AG10803 (cell line): ENCODE measurements at places on chromosomes 1 and 21.

DNA sequence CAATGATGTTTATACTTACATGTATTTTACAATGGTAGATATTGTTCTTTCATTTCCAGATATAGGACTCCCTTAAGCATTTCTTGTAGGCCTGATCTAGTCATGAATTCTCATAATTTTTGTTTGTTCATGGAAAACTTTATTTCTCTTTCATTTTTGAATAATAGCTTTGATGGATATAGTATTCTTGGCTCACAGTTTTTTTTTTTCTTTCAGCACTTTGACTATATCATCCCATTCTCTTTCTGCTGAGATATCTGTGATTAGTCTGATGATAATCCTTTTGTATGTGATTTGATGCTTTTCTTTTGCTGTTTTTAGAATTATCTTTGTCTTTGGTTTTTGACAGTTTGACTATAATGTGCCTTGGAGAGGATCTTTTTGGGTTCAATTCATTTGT, 24.1 kb upstream of the CHODL start:
- no peak for DNase-seq

GRCh38 chr1:75338616-75339483, 204.7 kb downstream of the LHX8 start:
- no peak for DNase-seq

GRCh38 chr1:62590255-62590969, 6.9 kb upstream of the ANGPTL3 start:
- no peak for DNase-seq

GRCh38 chr1:27634985-27635367, at the start of gene FGR:
Gene FGR (minus strand): TSS chr1:27635185. CDS start chr1:27623916, 11,269 bp downstream.
- DNase-seq, result no peak

- no peak for DNase-seq
Observed at GRCh38 chr1:113138778-113139177, 65.8 kb downstream of the LRIG2 start.

- DNase-seq, result no peak
Observed at GRCh38 chr1:48668339-48668738, 108.4 kb downstream of the BEND5 start.

DNA sequence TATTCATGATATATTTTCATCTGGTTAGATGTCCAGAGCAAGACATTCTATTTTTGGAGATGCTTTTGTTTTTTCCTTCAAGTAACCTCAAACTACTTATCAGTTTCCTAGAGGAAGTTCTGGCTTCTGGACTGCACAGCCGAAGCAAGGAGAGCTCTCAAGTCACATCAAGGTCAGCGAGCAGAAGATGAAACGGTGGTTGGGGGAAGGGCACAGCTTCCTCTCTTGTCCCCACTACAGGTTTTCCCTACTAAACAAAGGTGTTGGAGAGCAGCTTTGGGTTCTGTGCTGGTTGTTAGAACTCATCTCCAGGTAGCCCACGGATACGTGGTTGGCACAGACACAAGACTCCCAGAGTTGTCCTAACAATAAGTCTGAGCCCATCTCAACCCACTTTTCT, 5.1 kb upstream of the PLEKHO1 start:
- no peak for DNase-seq

DNA sequence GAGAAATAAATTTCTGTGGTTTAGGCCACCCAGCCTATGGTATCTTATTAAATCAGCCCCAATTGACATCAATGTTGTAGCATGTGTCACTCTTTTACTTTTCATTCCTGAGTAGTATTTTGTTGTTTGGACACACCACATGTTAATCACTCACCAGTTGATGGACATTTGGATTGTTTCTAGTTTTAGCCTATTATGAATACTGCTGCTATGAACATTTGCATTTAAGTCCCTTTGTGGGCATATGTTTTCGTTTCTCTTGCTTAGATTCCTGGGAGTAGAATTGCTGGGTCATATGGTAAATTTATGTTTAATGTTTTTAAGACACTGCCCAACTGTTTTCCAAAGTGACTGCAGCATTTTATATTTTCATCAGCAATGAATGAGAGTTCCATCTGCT, 50.2 kb upstream of the NUF2 start:
- no peak for DNase-seq

DNA sequence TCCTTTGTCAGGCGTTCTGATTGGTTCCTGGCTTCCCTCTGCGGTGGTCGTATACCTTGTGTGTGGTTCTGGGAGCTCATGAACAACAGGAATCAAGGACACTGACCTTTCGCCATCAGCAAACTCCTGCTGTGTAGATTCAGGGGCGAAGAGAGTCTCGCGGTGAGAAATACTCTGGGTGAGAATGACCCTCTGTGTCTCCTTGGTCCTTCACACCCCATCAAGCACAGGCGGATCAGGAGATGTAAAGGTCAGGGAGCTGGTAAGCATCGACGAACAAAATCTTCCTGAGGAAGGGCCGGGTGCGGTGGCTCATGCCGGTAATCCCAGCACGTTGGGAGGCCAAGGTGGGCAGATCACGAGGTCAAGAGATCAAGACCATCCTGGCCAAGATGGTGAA, 207.2 kb downstream of the KIF26B start:
- no peak for DNase-seq

DNA sequence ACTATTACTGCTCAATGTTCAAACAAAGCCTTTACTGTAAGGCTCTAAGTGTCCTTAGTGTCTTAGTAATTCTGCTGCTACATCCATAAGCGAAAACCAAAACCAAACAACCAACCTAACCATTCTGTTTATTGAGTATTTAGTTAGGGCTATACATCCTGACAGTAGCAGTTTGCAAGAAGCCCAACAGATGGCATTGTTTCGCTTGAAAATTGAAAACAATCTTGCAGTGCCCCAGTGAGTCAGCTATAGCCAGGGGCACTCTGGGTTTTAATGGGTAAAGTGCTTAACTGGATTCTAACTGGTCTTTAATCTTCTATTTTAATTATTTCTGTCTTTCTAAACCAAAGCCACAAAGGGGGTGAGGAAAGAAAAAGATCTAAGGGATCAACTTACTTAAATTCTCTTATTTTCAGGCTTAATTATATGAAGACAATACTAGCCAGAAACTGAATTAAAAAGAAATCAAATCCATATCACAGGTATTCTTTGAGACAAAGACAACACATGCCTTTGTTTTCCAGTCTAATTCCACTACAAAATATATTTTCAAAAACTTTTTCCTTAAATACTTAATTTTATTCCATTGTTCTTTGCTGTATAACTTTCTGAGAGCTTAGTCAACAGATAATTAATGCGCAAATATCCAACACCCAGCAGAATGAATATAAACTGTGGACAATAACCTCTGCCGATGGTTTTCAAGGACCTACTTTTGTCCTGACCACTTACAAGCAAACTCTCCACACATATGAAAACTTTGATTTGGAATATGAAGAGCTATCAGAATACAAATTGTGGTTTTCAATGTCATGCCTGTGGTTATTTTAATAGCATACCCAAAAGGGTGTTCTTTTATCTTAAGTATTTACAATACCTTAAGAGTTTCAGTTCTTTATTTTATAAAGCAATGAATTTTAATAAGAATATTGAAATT, 15.2 kb downstream of the POGZ start:
- DNase-seq, result peak; percentile 80

DNA sequence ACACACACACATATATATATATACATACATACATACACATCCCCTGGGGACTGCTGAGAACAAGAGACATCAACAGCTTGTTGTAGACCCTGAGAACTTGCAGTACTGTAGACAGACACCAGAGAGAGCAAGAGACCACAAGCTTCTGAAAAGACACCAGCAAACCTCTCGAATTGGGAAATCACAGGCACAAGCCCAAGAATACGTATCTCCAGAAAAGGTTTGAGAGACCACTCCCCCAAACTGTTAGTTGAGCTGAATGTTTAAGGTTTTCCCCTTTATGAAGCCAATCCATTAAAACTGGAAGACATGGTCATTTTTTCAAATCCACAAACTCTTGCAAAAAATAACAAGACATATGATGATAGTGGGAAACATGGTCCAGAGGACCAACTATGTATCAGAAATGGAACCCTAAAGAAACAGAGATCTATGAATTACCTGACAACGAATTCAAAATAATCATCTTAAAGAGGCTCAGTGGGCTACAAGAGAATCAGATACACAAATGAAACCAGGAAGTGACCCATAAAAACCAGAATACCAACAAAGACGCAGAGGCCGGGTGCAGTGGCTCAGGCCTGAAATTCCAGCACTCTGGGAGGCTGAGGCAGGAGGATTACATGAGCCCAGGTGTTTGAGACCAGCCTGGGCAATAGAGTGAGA, 45.1 kb downstream of the SLC2A1 start:
- DNase-seq, result peak; percentile 78

DNA sequence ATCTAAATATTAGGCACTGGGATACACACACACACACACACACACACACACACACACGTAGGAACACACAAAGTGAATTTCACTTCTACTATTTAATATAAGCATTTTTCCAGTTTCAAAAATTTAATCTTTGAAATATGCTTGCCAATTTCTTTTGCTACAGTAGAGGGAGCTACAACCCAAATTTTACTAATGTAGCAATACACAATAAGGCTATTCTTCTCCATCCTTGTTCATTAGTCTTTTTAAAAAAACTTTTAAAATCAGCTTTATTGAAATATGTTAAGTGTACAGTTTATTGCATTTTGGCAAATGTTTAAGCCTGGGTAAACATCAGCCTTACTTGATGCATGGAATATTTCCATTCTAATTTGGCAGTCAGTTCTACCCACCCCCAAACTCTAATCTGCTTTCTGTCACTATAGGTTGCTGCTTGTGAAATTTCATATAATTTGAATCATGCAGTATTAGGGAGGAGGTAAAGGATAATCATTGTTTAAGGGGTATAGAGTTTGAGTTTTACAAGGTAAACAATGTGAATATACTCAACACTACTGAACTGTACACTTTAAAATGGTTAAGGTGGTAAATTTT, 93.0 kb upstream of the TENT5C start:
- DNase-seq, result peak; percentile 24

DNA sequence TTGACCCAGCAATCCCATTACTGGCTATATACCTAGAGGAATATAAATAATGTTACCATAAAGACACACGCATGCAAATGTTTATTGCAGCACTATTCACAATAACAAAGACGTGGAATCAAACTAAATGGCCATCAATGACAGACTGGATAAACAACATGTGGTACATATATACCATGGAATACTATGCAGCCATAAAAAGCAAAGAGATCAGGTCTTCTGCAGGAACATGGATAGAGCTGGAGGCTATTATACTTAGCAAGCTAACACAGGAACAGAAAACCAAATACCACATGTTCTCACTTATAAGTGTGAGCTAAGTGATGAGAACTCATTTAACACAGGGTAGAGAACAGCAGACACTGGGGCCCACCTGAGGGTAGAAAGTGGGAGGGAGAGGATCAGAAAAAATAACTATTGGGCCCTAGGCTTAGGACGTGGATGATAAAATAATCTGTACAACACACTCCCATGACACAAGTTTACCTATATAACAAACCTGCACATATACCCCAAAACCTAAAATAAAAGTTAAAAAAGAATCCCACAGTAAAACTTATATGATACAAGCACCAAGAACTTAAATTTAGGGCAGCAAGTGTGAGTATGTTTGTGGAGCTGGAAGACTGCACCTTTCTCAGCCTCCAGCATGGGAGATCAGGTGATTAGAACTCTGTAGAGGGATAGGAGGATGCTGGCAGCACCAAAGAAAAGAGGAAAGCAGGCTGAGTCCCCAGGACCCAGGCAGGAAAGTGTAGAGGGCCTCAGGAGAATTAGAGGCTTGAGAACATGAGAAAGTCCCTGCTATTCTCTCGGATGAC, 320.8 kb upstream of the USP24 start:
- no peak for DNase-seq

DNA sequence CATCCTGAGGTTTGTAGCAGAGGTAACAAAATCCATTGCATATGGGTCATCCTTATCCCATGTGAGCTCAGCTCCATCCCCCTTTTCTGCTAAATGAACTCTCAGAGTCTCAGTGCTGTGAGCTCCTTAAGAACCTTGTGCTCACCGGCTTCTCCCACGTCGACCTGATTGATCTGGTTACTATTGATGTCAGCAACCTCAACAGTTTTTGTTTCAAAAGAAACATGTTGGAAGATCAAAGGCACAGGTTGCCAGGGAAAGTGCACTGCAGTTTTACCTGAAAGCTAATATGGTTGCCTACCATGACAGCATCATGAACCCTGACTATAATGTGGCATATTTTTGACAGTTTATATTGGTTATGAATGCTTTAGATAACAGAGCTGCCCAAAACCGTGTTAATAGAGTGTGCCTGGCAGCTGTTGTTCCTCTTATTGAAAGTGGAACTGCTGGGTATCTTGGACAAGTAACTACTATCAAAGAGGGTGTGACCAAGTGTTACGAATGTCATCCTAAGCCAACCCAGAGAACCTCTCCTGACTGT, 131.4 kb downstream of the HS2ST1 start:
- DNase-seq, result no peak

GRCh38 chr1:24541711-24542346, 14.1 kb upstream of the NCMAP start:
- DNase-seq, result no peak

DNA sequence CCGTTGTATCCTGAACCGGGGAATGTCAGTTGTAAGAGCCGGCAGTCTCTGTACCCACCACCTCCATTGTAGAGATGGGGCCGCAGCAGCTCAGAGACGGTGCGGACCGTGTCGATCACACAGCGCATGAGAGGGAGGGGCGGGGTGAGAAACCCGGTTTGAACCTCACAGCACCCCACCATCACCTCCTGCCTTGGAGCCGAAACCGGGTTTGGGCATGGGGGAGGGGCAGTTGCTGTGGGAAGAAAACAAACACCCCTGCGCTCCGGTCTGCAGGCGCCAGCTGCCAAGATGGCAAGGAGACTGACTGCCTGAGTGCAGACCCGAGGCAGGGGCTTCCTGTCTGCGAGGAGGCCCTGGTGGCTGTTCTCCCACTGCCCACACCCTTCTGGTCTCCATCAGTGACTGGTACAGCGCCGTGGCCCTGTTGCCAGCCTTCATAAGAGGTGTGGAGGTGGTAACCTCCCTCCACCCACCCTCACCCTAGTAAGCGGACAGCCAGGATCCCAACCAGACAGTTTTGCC, 69.2 kb upstream of the SSBP3 start:
- DNase-seq, result no peak

- no peak for DNase-seq
Observed at GRCh38 chr1:25034736-25035522, 104.9 kb upstream of the RUNX3 start.

DNA sequence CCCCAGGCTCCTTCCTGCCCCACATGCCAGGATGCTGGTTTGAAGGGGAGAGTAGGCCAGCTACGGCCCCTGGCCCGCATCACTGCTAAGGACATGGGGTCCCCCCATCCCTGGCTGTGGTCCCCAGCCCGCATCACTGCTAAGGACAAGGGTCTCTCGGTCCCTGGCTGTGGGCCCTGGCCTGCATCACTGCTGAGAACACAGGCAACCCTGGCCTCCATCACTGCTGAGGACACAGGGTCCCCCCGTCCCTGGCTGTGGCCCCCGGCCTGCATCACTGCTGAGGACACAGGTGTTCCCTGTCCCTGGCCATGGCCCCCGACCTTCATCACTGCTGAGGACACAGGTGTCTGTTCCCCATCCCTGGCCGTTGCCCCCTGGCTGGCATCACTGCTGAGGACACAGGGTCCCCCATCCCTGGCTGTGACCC, 448 bp upstream of the OBSCN start:
- DNase-seq, result no peak
